ENCODE measurements at places on chromosomes 4 and X.

- DNase-seq = peak; percentile 21
These were observed 109.1 kb downstream of the GPAT3 start for GRCh38 chr4:83644677-83645659.

DNA sequence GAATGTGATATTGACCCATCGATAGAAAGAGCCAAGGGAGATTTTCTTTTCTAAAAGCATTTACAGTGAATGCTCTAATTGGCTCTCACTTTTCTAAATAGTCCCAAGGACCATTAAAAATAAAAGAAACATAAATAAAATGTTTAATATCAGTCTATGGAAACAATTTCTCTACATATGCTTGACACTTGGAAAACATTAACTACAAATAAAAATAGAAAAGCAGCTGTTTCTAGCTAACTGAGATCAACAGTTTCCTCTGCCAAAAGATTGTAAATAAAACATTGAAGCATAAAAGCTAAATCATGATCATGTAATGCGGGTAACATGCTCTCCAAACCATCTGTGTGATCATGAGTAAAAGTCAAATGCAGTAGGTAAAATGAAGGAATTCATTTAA lies 49.7 kb downstream of the CORIN start:
- DNase-seq = no peak

DNA sequence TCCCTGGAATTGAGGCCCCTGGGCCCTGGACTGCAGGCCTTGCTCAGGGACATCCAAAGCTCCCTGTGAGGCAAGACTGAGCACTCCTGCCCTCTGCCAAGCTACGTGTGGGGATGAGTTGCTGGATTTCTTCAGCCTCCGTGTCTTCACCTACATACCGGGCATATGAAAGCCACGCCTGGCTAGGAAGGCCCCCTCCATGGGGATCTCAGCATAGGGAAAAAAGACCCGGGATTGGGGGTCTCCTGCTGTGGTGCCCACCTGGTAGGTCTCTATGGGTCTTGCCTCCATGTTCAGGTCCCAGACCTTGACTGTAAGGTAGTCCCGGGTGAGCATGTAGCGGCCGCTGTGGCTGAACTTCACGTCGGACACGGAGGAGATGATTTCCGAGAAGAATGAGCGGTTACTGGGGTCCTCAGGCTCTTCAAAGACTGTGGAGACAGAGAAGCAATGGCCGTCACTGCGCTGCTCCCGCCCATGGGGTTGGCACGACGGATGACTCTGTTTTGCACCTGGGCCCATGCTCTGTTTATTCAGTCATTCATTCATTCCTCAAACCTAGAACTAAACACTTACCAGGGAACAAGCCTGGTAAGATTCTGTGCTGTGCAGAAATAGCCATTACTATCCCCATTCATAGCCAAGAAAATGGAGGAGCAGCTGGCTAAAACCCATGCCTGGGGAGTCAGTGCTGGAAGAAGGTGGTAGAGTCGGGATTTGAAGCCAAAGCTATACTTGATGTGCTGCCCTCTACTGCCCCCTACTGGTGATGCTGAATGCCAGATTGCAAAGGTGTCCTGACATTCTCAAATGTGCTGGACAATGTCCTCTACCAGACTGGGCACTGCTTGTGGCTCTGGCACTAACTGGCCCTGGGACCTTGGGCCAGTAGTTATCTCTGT lies 63.9 kb downstream of the WFS1 start:
- DNase-seq = peak; percentile 45

- peak; percentile 36 for DNase-seq
These were observed 350.9 kb downstream of the MID1IP1 start for GRCh38 chrX:39152106-39152649.
